ENCODE measurements at places on chromosomes 3 and 15.

DNA sequence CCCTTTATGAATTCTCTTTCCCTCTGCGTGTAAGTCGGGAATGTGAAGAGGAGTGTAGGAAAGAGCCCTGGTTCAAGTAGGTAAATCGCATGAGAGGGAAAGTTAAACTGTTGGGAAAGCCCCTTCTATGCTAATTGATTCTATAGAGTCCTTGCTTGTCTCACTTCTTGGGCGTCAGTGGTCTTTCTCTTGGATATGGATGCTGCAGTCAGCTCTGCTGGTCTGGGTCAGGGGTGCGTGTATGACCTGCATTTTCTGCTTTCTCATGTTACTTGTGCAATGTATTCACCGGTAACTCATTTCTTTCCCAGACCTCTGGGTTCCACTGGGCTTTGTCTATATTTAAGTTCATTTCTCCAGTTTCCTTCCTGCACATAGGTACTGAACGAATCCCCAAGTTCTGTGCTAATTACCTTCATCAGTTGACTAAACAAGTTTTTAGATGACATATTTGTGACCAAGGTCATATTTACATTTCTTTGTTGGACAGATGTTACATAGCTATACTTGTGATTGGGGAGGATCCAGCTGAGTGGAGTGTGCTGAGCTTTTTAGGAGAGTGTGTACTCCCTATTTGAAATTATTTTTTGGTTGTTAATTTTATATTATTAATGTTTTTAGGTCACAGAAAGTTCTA is 1.4 kb downstream of the SETD5 start:
- no peak for DNase-seq

DNA sequence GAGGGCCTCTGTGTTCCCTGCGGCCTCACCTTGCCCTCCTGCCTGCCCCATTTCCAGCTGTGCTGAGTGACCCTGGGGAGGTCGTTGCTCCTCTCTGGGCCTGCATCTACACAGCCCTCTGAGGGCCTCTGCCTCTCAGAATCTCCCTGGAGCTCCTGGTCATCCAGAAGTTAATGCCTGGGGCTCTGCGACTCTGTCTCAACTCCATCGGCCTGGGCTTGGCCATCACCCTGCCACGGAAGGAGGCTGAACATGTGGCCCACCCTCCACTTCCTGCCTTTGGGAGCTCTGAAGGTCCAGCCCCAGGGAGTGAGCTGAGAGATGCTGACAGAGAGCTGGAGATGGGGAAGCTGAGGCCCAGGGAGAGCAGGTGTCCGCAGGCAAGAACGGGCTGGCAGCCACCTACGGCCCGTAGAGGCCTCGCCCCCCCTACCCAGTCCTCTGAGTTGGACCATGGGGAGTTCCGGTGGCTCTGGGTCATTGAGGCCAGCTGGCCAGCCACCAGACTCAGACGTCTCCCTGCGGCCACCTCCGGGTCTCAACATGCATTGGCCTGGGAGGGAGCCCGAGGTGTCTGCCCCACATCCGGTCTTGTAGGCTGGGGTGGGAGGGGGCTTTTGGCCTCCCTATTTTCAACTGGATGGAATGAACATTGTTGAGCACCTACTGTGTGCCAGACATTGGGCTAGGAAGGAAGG is 34.2 kb downstream of the GRIP2 start:
- no peak for DNase-seq

GRCh38 chr3:53729618-53730017 is 116.6 kb downstream of the CHDH start:
- DNase-seq = no peak

GRCh38 chr3:103829723-103830326 is 1395.0 kb downstream of the ZPLD1 start:
- DNase-seq = no peak

DNA sequence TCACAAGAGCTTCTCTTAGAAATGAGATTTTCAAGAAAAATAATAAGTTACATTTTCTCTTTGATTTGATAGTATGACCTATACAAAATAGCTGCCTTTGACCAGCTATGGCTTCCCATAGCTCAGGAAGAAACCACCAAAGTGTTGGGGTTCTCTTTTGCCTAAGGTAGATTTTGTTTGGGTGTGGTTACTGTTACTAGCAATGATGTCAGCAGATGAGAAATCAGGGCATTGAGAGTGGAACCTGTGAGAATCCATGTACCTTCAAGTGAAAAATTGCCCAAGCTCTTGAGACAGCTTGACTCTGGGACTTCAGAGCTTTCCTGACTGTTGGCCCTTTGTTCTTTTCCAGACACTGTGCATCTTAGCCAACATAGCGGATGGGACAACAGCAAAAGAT is 45.6 kb downstream of the NME9 start:
- no peak for DNase-seq

- no peak for DNase-seq
Measured at GRCh38 chr15:43867096-43867495, 40.3 kb downstream of the WDR76 start.

- no peak for DNase-seq
Measured at GRCh38 chr3:48186631-48187300, 1.5 kb downstream of the CDC25A start.

- no peak for DNase-seq
Measured at GRCh38 chr15:77064539-77065308, 6.2 kb downstream of the TSPAN3 start.

GRCh38 chr3:128316481-128316891 is 150.2 kb downstream of the DNAJB8 start:
- DNase-seq = no peak

GRCh38 chr3:179428876-179429548 is 22.3 kb downstream of the GNB4 start:
- DNase-seq = no peak

Data from right hindlimb (tissue), 1 donor.